ENCODE measurements at places on chromosomes 7 and 10. TPM values are rescaled to one million over a fixed set of nuclear protein-coding genes. Genes with fewer than 3 reads are reported as not detected.

GRCh38 chr10:119428789-119429188 lies 113.7 kb downstream of the RGS10 start:
- DNase-seq, result no peak
- no peak overlapping the region for H3K4me3 ChIP-seq
- no peak overlapping the region for H3K27ac ChIP-seq
- no peaks in the 10 kb centered on the region for H3K4me1 ChIP-seq
- H3K36me3 ChIP-seq, result no peaks in the 10 kb centered on the region

DEPP1 gene
- total RNA-seq, result 164 TPM

RELN gene
- total RNA-seq, result 1.1 TPM

DNA sequence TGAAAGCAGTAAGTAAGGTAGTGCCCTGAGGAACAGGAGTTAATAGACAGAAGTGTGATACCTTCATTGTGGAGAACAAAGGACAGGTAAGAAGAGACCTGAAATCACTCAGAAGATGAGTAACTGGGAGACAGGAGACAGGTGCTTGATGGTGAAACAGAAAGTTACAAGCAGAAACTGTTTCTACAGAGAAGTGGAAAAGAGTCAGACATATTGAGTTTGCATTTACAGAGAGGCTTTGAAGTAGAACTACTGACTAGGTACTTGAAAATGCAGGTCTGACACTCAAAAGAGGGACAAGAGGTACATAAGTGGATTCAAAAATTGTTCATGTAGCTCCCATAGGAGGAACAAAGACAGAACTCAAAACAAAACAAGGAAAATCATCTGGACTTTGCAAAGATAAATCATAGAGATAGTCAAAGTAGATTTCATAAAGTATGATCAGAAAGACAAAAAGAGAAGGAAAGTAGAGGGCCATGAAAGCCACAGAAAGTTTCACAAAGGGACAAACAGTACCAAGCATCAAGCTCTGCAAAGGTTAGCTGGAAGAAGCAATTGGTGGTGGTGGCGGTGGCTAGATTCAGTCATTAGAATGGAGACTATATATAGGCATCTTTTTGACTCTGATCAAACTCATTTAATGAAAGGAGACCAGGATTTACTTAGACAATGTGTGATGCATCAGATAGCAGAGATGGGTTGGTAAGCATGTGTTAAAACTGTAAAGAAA lies 198.4 kb downstream of the PCLO start:
- no peak overlapping the region for H3K4me3 ChIP-seq
- H3K27me3 ChIP-seq, result no peaks in the 10 kb centered on the region
- H3K27ac ChIP-seq, result no peak overlapping the region
- no peaks in the 10 kb centered on the region for H3K4me1 ChIP-seq

POP7 gene
- total RNA-seq, result 14.6 TPM

FAM13C gene
- 2.0 TPM for total RNA-seq

KIF11 gene
- 0.55 TPM for total RNA-seq

DNA sequence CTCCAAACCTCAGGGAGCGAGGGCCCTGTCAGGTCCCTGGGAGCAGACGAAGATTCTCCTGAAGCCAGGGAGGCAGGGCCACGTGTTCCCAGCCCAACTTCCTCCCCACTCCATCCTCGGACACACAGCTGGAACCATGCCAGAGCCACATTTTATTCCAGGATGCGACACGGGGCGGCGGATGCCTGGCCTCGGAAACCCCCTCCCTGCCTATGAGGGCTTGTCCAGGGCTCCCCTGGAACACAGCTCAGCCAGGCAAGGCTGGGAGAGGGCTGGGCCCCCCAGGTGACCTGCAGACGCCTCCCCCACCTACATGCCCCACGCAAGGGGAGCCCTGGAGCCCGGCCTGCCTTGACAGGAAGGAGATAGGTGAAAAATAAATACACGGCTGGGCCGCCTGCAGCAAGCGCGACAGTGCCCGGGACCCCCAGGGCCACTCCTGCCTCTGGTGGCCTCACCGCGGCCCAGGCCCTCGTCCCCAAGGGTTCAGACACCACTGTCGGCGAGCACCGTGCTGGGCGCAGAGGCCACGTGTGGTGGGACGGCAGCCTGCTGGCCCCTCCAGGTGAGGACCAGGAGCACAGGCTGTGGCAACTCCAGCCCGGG lies 21.5 kb downstream of the GET4 start:
- no peak for DNase-seq
- H3K27me3 ChIP-seq, result no peaks in the 10 kb centered on the region
- no peak overlapping the region for H3K4me3 ChIP-seq
- peaks cover 35% of the 10 kb centered on the region for H3K36me3 ChIP-seq
- H3K27ac ChIP-seq, result no peak overlapping the region

GRID2IP gene
- total RNA-seq, result 0.47 TPM

GARIN1A gene
- 1.4 TPM for total RNA-seq

SPDYE18 gene
- total RNA-seq, result 0.37 TPM

C7orf25 gene
- 3.9 TPM for total RNA-seq

- H3K36me3 ChIP-seq, result no peaks in the 10 kb centered on the region
- no peak overlapping the region for H3K4me3 ChIP-seq
- no peaks in the 10 kb centered on the region for H3K4me1 ChIP-seq
These were observed 14.1 kb downstream of the GLI3 start for GRCh38 chr7:42222891-42223290.

DNA sequence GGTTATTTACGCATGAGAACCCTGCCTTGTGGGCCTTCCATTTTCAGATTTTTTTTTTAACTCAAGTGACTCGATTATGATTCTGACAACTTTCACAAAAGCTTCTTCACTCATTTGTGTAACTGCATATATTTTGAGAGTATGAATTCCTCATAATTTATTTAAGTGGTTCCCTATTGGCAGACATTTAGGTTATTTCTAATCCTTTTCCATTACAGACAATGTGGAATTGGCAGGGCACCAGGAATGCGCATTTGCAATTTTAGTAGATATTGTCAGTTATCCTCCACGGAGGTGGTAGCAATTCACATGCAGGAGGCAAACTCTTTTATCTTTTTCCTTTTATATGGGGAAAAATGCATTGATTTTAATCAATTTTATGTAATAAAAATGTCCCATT lies 2.5 kb downstream of the TMEM176B start:
- H3K27ac ChIP-seq, result no peak overlapping the region
- H3K4me3 ChIP-seq, result no peak overlapping the region
- DNase-seq, result no peak

DNA sequence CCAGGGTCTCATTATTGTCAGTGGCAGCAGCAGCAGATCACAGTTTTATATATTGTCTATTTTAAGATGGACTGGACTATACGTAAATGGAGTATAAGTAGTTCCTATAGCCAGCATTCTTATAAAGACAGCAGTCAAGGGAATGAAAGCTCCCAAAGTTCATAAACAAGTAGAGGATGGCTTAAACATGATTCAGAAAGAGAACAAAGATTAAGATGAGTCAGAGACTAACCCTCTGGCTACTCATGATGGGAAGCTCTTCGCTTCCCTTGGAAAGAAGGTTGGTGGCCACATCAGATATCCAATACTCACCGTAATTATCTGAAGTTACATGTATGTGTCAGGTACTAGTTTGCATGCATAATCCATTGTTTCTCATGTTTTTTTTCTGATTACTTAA lies 277.0 kb downstream of the INHBA start:
- H3K27ac ChIP-seq, result no peak overlapping the region
- H3K27me3 ChIP-seq, result no peaks in the 10 kb centered on the region
- no peaks in the 10 kb centered on the region for H3K36me3 ChIP-seq
- no peaks in the 10 kb centered on the region for H3K4me1 ChIP-seq

DNA sequence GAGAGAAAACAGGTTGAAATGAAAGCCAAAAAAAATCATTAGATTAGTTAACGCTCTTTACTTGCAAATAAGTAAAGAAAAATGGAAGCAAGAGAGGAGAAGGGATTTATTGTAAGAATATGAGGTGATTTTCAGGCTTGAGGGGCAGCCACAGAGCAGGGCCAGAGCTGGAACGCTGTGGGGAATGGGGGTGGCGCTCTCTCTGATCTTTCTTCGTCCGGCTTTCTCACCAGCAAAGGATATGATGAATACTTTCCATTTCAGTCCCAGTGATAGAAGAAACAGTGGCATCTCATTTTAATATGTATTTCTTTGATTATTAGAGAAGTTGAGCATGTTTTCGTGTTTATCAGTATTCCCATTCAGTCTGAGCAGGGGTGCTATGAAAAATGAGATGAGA lies 112.2 kb downstream of the SKIDA1 start:
- H3K4me1 ChIP-seq, result no peaks in the 10 kb centered on the region
- H3K4me3 ChIP-seq, result no peak overlapping the region
- no peaks in the 10 kb centered on the region for H3K27me3 ChIP-seq
- no peak overlapping the region for H3K27ac ChIP-seq
- no peak for DNase-seq

DNA sequence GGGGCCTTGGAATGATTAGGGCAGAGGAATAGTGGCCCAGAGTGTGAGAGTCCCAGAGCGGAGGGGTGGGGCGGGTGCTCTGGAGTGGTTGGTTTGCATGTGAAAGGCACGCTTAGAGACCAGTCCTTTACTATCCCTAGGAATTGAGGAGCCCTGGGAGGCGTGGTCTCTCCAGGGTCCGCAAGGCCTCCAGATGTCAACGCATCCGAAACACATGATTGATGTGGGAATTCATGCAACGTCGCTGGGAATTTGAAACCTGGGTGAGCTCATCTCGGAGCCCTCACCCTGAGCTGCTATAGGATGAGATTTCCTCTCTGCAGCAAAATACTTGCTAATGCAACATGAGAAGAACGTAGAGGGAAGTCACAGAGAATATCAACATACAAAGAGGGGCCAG lies 51.2 kb downstream of the NPTX2 start:
- H3K4me3 ChIP-seq, result no peak overlapping the region
- no peaks in the 10 kb centered on the region for H3K36me3 ChIP-seq
- no peaks in the 10 kb centered on the region for H3K27me3 ChIP-seq
- no peaks in the 10 kb centered on the region for H3K4me1 ChIP-seq

- no peaks in the 10 kb centered on the region for H3K36me3 ChIP-seq
- H3K4me1 ChIP-seq, result no peaks in the 10 kb centered on the region
- no peak overlapping the region for H3K4me3 ChIP-seq
- no peak for DNase-seq
- H3K27me3 ChIP-seq, result no peaks in the 10 kb centered on the region
- no peak overlapping the region for H3K27ac ChIP-seq
These were observed 49.4 kb downstream of the TEX36 start for GRCh38 chr10:125633517-125633999.

DNA sequence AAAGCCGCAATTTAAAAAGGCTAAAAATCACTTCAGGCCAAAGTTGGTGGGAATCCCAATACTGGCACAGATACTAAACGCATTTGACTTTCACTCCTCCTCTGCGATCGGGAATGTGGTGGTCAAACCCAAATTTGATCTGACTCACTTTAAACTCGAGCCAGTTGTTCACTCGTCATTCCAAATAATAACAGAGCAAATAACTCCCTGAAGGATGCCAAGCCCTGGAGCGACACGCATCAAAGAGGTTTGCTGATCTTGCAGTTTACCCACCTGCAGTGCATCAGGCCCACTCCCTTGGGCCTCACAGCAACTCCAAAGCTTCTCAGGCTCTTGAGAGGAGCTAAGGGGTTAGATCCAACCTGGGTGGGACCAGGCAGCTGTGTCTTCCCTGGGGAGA lies 12.2 kb downstream of the PTN start:
- no peaks in the 10 kb centered on the region for H3K36me3 ChIP-seq
- no peak for DNase-seq
- H3K4me1 ChIP-seq, result no peaks in the 10 kb centered on the region
- no peaks in the 10 kb centered on the region for H3K27me3 ChIP-seq

DNA sequence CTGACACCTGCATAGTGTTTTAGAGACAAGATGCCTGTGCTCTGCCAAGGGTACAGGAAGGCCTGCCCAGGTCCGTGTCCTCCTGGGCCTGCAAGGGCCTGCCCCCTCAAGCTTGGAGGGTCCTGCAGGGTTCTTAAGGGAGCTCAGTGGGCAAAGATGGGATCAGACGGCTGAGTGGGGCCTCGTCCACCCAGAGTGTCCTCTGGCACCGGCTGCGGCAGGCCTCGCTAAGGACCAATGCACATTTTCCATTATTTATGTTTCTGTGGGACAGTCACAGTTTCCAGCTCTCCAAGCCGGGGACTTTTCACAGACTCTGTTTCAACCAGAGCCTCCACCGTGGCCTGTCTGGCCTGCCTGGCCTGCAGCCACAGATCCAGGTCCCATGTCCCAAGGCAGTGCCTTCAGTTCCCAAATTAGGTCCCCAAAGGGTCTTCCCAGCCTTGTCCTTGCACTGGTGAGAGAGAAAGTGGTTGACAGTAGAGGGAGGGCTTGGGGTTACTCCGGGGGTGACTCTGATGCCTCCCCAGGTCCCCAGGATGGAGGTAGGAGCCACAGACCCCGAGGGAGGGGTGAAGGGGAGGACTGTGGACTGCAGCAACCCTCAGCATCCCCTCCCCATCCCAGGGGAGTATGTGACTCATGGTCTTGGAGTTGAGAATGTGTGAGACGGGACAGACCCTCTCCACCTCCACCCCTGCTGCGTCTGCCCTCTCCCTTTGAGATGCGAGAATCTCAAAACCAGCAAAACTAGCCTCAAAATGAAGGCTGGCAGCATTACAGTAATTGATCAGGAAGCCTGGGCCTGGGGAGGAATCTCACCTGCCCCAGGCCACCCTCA lies 14.8 kb downstream of the MYL10 start:
- H3K4me1 ChIP-seq, result no peaks in the 10 kb centered on the region
- no peak for DNase-seq
- no peaks in the 10 kb centered on the region for H3K36me3 ChIP-seq
- no peak overlapping the region for H3K27ac ChIP-seq
- no peaks in the 10 kb centered on the region for H3K27me3 ChIP-seq

DNA sequence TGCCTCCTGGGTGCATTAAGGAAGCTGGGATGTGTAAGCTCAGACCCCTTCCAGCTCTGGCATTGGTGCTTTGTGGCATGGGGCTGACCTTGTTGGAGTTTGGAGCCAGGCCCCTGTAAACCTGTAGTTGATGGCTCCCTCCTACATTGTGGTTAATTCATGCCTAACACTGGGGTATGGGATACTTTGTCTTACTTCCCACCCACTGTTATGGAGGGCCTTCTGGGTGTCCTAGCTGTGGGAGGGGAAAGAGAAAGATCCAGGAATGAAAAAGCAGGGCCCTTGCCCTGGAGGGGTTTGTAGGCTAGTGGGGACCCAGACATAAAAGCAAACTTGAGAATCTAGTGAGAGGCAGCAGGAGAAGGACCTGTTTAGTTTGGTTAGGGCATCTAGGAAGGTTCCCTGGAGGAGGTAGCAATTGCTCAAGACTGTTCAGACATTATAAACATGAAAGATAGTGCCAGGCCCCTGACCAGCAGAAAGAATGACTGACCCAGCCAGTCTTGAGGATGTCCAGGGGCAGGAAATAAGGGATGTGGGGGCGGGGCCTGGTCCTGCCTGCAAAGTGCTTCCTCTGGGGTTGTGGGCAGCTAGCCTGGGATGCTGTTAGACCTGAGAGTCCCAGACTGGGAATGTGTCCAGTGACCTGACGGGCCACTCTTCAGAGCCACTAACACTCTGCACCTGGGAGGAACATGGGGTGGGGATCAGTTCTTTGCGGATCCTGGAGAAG lies 6.6 kb downstream of the ADAMTS14 start:
- H3K36me3 ChIP-seq, result no peaks in the 10 kb centered on the region
- no peaks in the 10 kb centered on the region for H3K4me1 ChIP-seq
- no peak overlapping the region for H3K27ac ChIP-seq
- no peaks in the 10 kb centered on the region for H3K27me3 ChIP-seq
- no peak overlapping the region for H3K4me3 ChIP-seq

TWIST1 gene
- 0.46 TPM for total RNA-seq

DNA sequence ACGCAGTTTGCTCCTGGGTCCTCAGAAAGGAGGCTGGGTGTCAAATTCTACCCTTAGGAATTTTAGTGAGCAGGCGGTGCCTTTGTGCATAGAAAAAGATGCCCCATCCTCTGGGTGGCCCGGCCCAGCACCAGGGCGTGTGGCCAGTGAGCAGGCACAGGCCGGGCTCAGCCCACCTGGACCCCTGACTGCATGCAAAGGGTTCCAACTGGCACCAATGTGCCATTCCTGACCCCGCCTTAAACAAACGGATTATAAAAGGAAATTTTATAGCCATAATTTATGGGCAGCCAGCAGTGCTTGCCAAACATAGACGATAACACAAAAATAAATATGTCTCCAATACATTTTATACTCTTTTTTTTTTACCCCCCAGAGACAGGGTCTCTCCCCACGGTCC lies 40.1 kb upstream of the GNA12 start:
- no peak overlapping the region for H3K4me3 ChIP-seq
- DNase-seq, result no peak
